ENCODE measurements at places on chromosomes 6 and 20. TPM values are rescaled to one million over a fixed set of nuclear protein-coding genes. Genes with fewer than 3 reads are reported as not detected.

DNA sequence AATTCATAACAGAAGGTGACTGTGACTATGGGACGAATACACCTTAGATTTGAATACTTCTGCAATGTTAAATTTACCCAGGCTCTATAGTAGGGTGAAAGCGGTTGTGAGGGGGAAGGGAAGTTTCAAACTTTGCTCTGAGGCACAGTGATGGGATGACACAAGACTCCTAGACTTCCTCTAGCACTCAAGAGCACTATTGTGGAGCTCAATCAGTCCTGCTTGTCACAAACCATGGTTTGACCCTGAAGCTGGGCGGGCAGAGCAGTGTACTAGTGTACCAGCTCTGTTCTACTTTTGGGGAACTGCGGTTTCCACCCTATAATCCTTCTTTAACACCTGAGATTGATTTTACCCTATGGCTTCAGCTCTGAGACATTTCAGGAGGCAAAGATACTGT lies 17.1 kb downstream of the TRIM27 start:
- H3K27me3 ChIP-seq: no peaks in the 10 kb centered on the region
- DNase-seq: no peak
- peaks cover 38% of the 10 kb centered on the region for H3K36me3 ChIP-seq
- H3K4me3 ChIP-seq: no peak overlapping the region
- peaks cover 9% of the 10 kb centered on the region for H3K4me1 ChIP-seq

DNA sequence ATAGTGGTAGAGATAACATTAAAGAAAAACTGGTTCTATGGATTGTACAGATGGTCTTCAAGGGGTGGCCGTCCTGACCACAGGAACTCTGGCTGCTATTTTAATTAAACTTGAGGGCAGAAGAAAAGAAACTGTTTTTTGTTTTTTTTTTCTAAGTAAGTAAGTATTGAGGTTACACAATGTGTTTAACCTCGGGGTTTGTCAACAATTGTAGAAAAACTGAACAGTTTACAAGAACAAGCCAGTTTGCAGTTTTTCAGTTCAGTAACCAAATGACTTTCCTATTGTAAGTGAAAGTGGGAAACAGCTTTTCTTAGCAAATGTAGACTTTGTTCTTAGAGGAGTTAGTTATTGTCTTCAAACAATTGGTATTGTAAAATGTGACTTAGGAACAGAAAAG lies 77.0 kb downstream of the PLCB1 start:
- H3K36me3 ChIP-seq: no peaks in the 10 kb centered on the region
- DNase-seq: no peak
- H3K4me1 ChIP-seq: no peaks in the 10 kb centered on the region
- no peak overlapping the region for H3K4me3 ChIP-seq
- H3K27me3 ChIP-seq: no peaks in the 10 kb centered on the region

DNA sequence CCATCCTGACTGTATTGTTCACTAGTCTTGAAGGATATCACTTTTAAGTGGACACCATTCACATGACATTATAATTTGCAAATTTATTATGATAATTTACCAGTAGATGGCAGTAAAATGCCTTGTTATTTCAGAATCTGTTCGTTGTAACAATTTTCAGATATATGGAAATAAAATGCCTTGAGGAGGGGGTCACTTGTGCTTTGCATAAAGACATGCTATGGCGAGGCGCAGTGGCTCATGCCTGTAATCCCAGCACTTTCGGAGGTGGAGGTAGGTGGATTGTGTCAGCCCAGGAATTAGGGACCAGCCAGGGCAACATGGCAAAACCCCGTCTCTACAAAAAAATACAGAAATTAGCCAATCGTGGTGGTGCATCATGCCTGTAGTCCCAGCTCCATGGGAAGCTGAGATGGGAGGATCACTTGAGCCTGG lies 9.0 kb upstream of the NCOA6 start:
- no peaks in the 10 kb centered on the region for H3K36me3 ChIP-seq
- H3K27me3 ChIP-seq: no peaks in the 10 kb centered on the region
- no peak overlapping the region for H3K4me3 ChIP-seq
- DNase-seq: no peak
- H3K27ac ChIP-seq: no peak overlapping the region
- peaks cover 3% of the 10 kb centered on the region for H3K4me1 ChIP-seq

DNA sequence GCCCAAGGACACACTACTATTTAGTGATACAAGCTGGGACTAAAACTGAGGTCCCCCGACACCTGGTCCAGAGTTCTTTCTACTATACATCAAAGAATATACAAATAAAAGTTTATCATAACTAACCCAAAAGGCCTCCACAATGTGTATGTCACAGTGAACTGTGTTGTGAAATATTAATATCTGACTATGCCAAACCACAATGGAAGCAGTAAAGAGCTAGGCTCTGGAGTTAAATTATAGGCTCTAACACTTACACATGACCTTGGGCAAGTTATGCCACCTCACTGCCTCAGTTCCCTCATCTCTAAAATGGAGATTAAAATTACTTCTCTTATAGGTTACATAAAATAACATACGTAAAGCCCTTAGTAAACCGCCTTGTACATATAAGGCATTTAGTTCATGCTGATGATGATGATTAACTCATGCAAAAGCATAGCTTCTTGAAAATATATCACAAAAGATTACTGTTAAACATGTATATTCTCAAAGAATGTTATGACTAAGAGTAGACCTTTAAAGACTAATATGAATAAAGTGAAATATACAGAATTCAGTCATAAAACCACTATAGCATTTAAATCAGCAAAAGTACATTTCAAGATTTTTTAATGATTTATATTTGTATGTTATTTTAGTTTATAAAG lies 5.7 kb downstream of the SUPT3H start:
- peaks cover 4% of the 10 kb centered on the region for H3K4me1 ChIP-seq
- H3K4me3 ChIP-seq: no peak overlapping the region
- H3K36me3 ChIP-seq: no peaks in the 10 kb centered on the region
- no peaks in the 10 kb centered on the region for H3K27me3 ChIP-seq
- no peak overlapping the region for H3K27ac ChIP-seq

DNA sequence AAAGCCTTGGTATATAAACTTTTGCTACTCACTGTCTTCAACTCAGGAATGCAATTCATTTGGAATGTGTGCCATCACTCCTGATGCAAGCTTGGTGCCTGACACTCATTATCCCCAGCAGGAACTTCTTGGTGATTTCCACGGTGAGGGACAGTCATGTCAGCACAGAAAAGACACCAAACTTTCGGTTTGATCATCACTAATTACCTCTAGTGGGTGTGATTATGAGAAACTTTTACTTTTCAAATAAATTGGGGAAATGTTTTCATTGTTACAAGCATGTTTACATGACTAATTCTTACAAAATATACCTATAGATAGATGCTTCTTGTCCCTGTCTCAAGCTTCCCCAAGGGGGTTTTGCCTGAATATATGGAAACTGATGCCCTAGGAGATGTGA lies 40.9 kb downstream of the RPP40 start:
- H3K27me3 ChIP-seq: peaks cover 6% of the 10 kb centered on the region
- H3K4me1 ChIP-seq: no peaks in the 10 kb centered on the region
- no peak for DNase-seq
- H3K27ac ChIP-seq: no peak overlapping the region
- no peak overlapping the region for H3K4me3 ChIP-seq

DNA sequence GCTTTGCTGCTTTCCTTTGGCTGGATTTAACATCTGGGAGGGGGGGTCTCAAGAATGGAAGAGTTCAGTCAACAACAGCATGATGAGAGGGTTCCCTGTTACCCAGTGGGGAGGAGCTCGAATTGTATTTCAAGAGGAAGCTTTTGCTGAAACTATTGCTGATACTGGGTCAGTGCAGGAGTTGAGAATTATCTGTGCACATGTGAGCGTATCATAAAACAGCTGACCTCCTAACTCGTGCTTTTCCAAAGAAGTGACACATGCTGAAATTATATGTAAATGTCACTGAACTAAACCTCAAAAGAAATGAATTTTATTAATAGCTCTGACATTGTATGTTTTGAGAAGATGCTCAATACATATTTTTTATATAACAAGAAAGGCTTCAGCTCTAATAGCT lies 96.3 kb downstream of the PHF3 start:
- DNase-seq: no peak
- H3K4me1 ChIP-seq: peaks cover 4% of the 10 kb centered on the region
- no peaks in the 10 kb centered on the region for H3K36me3 ChIP-seq
- H3K27ac ChIP-seq: no peak overlapping the region
- no peak overlapping the region for H3K4me3 ChIP-seq
- H3K27me3 ChIP-seq: no peaks in the 10 kb centered on the region

DNA sequence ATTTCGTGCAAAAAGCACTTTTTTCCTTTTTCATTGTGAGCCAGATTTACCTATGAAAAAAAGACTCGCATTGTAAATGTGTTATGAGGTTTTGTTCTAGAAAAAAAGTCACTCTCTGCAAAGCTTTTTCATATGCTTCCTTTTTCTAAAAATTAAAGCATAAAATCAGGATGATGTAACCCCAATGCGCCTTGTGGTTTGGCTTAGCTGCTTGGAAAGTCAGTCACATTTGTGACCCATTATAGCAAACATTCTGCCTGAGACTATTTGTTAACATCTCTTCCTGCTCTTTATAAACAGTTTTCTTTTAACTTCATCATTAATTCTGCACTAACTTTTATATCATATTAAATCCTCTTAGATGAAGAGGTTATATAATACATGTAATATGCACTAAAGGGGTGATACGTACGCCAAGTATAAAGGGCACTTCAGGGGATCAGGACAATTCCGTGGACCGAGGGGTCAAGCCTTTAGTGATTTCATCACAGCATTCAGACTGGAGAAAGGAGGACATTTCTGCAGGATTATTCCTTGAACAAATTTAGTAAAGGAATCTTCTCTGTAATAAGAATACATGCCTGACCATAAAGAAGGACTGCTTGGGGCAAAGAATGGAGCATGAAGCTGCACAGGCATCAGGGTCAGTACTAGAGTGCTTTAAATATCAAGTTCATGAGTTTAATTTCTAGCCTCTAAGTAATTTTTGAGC lies 48.1 kb upstream of the SMLR1 start:
- no peaks in the 10 kb centered on the region for H3K36me3 ChIP-seq
- DNase-seq: no peak
- H3K27me3 ChIP-seq: no peaks in the 10 kb centered on the region
- H3K4me3 ChIP-seq: no peak overlapping the region
- H3K4me1 ChIP-seq: no peaks in the 10 kb centered on the region

GRCh38 chr20:24199501-24199900 lies 210.9 kb upstream of the GGTLC1 start:
- no peak overlapping the region for H3K4me3 ChIP-seq
- no peaks in the 10 kb centered on the region for H3K4me1 ChIP-seq
- DNase-seq: no peak
- H3K36me3 ChIP-seq: no peaks in the 10 kb centered on the region

DNA sequence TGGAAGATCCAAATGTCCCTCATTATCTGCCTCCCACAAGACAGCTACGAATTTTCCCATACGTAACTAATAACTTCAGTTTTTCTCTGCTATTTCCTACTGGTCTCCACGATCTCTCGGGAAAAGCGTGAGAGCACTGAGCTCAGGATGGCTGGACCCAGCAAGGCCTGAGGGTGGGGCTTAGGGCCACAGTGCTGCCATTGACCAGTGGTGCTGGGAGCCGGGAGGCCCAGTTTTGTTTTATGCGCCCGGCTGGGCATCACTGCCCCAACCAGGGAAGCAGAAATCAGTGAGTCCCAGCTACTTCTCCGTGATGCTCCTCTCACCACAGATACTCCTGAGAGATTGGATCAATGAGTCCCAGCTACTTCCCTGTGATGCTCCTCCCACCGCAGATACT lies 238.4 kb downstream of the LY86 start:
- H3K4me3 ChIP-seq: no peak overlapping the region
- no peaks in the 10 kb centered on the region for H3K36me3 ChIP-seq
- no peaks in the 10 kb centered on the region for H3K27me3 ChIP-seq
- peaks cover 28% of the 10 kb centered on the region for H3K4me1 ChIP-seq
- no peak overlapping the region for H3K27ac ChIP-seq

DNA sequence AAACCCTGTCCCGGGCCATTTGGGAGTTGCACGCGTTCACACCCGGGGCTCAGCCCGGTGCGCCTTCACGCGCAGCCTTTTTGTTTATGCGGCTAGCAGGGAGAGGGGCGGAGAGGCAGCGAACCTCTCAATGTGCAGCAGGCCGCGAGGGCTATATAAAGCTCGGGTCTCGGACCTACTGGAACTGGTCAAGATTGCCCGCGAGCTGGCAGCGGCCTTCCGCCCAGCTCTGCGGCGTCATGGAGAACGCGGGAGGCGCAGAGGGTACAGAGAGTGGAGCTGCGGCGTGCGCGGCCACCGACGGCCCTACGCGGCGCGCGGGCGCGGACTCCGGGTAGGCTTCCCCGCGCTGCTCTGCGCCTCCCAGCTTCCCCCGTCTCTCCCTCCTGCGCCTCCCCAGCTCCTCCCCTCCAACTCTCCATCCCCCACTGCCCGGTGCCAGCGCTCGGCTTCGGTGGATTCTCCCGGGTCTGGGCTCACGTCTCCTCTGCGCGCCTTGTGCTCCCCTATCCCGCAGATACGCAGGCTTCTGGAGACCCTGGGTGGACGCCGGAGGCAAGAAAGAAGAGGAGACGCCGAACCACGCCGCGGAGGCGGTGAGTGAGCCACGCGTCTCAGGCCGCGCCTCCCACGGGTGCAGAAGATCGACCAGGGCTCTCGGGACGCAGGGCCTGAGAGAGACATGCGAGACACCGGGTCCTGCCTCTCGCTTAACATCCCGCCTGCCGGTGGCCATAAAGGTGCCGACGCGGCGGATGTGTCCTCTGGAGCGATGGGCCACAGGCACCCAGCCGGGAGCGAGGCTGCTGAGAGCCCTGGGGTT lies at the start of gene RIPPLY2:
Gene RIPPLY2, plus strand, starts transcription at position 183 of the 823 bp plus-strand sequence. Its CDS starts 57 bp downstream, at position 240.
- H3K4me3 ChIP-seq: peak within 1 kb of the TSS; percentile 58
- peaks cover 18% of the 10 kb centered on the region for H3K27me3 ChIP-seq
- peaks cover 3% of the 10 kb centered on the region for H3K4me1 ChIP-seq
- no peaks in the 10 kb centered on the region for H3K36me3 ChIP-seq
- no peak for DNase-seq

GRCh38 chr6:16719488-16719887 lies 41.8 kb downstream of the ATXN1 start:
- H3K4me3 ChIP-seq: no peak overlapping the region
- no peak overlapping the region for H3K27ac ChIP-seq
- DNase-seq: no peak
- peaks cover 53% of the 10 kb centered on the region for H3K4me1 ChIP-seq
- no peaks in the 10 kb centered on the region for H3K27me3 ChIP-seq

DNA sequence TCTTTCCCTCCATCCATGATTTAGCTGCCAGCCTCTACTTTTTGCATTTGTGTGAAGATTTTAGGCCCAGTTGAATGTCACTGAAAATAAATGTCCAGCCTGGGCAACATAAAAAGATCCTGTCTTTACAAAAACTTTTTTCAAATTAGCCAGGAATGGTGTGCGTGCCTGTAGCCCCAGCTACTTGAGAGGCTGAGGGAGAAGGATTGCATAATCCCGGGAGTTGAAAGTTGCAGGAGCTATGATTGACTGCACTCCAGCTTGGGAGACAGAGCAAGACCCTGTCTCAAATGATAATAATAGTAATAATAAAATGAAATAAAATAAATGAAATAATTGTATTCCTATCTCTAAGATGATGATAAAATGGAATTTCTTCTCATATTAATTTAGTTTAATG lies 5.0 kb upstream of the GFOD1 start:
- DNase-seq: no peak
- H3K27ac ChIP-seq: no peak overlapping the region
- no peak overlapping the region for H3K4me3 ChIP-seq
- peaks cover 9% of the 10 kb centered on the region for H3K4me1 ChIP-seq
- no peaks in the 10 kb centered on the region for H3K36me3 ChIP-seq

- H3K4me1 ChIP-seq: no peaks in the 10 kb centered on the region
- H3K27ac ChIP-seq: no peak overlapping the region
- H3K4me3 ChIP-seq: no peak overlapping the region
- peaks cover 47% of the 10 kb centered on the region for H3K27me3 ChIP-seq
Measured at GRCh38 chr20:57573894-57574293, 13.0 kb downstream of the PCK1 start.

ETV7 gene
- 0.25 TPM for polyA plus RNA-seq

REM1 gene
- polyA plus RNA-seq: not detected

BTN1A1 gene
- polyA plus RNA-seq: not detected

SH3BGRL2 gene
- 3.9 TPM for polyA plus RNA-seq

COL11A2 gene
- polyA plus RNA-seq: 0.18 TPM

EZR gene
- polyA plus RNA-seq: 315 TPM

Data from keratinocyte (primary cell).